ENCODE measurements at places on chromosomes 1 and 21.
A peak's percentile ranks its signal among the peaks of the same experiment; 100 is the strongest.

- DNase-seq = no peak
Measured at GRCh38 chr1:68542586-68542985, 45.7 kb upstream of the DEPDC1 start.

GRCh38 chr1:32761253-32761877 lies 55.8 kb downstream of the YARS1 start:
- peak; percentile 36 for DNase-seq

DNA sequence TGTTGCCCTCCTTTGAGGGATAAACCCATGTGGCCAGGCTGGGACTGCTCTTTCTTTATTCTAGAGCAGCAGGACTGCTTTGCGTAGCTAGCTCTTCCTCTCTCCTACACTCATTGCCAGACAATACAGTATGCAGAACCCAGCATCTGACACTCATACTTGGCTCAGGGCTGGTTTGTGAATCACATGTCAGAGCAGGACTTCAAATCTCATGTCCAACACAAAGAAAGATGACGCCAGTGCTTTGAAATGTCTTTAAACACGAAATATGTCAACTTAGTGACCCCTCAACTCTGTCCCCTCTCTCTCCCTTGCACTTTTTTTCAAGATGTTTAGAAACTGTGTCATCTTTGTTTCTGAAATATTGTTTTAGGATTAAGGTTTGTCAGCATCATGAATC lies 135.0 kb downstream of the TGFB2 start:
- DNase-seq = no peak

DNA sequence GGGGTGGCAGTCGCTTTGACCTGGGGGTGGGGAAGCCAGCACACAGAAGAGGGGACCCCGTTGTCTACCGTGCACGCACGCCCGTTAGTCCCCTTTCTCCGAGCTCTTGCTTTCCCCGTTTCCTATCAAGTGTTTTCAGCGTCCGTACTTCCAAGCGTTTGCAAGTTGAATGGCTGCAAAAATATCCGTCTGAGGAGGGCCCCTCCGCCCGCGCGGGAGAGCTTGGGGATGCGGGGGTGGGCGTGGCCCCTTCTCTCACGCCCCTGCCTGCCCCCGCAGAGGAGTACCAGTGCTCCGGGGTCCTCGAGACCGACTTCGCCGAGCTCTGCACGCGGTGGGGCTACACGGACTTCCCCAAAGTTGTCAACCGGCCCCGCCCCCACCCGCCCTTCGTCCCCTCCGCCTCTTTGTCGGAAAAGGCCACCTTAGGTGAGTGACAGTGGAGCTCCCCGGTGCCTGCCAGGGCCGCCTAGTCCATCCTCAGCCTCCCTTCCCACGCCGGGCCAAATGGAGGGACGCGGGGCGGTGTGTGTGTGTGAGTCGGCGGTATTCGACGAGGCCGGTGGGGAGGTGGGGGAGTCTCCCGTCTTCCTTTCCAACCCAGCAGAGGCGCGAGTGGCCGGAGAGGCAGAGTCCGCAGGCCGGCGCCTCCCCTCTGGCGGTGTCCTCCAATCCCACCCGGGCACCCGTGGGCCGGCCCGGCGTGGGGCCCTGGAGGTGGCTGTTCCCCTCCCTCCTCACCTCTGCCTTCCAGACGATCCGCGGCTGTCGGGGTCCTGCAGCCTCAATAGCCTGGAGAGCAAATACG lies 3.4 kb downstream of the LRRC71 start:
- no peak for DNase-seq

GRCh38 chr1:217469983-217470382 lies 160.9 kb downstream of the GPATCH2 start:
- no peak for DNase-seq

GRCh38 chr1:157595356-157595755 lies 2.5 kb downstream of the FCRL4 start:
- DNase-seq = no peak

- no peak for DNase-seq
Measured at GRCh38 chr1:162018418-162018817, 5.3 kb downstream of the OLFML2B start.

- DNase-seq = no peak
Measured at GRCh38 chr1:63612971-63613370, 19.8 kb downstream of the PGM1 start.

GRCh38 chr1:47469910-47470309 lies 32.1 kb downstream of the FOXD2 start:
- DNase-seq = no peak

GRCh38 chr1:107789817-107790524 lies 175.0 kb downstream of the VAV3 start:
- DNase-seq = no peak
